ENCODE measurements at places on chromosomes 16 and 17.

DNA sequence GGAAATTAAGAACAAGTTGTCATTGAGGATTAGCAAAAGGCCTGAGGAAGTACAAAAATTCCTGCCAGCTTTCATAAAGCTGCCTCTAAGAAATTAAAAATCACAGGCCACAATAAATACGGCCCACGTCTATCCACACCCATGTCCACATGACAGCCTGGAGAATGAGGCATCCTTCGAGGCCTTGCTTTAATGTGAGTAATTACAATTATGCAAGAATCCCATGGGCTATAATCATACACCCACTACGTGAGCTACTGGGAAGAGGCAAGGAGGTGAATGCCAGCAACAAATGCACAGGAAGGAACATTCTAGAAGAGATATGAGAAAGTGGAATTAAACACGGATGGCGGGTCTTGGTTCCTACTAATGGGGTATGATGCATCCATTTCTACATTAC lies 65.4 kb upstream of the ZFHX3 start:
- DNase-seq, result no peak

GRCh38 chr17:8674344-8675305 lies 44.1 kb upstream of the MYH10 start:
- DNase-seq, result no peak

GRCh38 chr16:369866-370436 lies 387 bp downstream of the MRPL28 start:
- no peak for DNase-seq

GRCh38 chr16:26951950-26952349 lies 114.8 kb upstream of the C16orf82 start:
- DNase-seq, result no peak
